Cardiac ventricle fibroblast (primary cell): ENCODE measurements at places on chromosomes 2 and 18. TPM values are rescaled to one million over a fixed set of nuclear protein-coding genes. Genes with fewer than 3 reads are reported as not detected.

The ZNF385B gene
- 0.19 and 0.49 TPM in 2 replicates for total RNA-seq

The GALNT5 gene
- total RNA-seq, result 10.0 and 11.3 TPM in 2 replicates

The DIPK1C gene
- total RNA-seq, result not detected in 2 replicates

The TMEM185B gene
- total RNA-seq, result 27.9 and 36.4 TPM in 2 replicates

The DPYSL5 gene
- total RNA-seq, result not detected in 2 replicates

The AGXT gene
- total RNA-seq, result not detected in 2 replicates

The PROKR1 gene
- not detected in 2 replicates for total RNA-seq

The IL36A gene
- not detected in 2 replicates for total RNA-seq
